ENCODE measurements at places on chromosomes 4 and X. TPM values are rescaled to one million over a fixed set of nuclear protein-coding genes. Genes with fewer than 3 reads are reported as not detected.

HELT gene
- total RNA-seq, result not detected

MAGEA1 gene
- not detected for total RNA-seq

GRCh38 chr4:1235381-1236102, 13.4 kb downstream of the CTBP1 start:
- DNase-seq, result no peak
- H3K27ac ChIP-seq, result no peak overlapping the region
- H3K4me3 ChIP-seq, result no peak overlapping the region
- H3K27me3 ChIP-seq, result no peaks in the 10 kb centered on the region

NEIL3 gene
- total RNA-seq, result 6.9 TPM

- no peaks in the 10 kb centered on the region for H3K36me3 ChIP-seq
- no peak overlapping the region for H3K4me3 ChIP-seq
- no peak overlapping the region for H3K27ac ChIP-seq
- no peak for DNase-seq
- no peaks in the 10 kb centered on the region for H3K4me1 ChIP-seq
Measured at GRCh38 chrX:132407691-132408090, 81.1 kb downstream of the MBNL3 start.

DNA sequence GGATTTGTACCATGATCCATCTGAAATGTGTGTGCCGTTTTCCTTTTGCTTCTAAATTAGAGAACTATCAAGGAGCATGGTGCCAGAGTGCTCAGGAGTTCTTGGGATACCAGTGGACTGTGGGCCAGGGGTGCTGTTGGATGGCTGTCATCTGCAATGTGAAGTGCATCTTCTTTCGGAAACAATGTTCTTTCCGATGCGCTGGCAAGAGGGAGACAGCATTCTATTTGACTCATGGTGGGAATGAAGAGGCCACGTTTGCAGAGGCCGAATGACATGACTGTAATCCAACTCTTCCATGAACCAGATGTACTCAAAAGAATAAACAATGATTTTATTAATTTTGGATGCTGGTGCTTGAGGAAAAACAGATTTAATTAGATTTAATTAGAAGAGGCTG, 45.5 kb downstream of the SORCS2 start:
- H3K27ac ChIP-seq, result no peak overlapping the region
- no peaks in the 10 kb centered on the region for H3K36me3 ChIP-seq
- no peaks in the 10 kb centered on the region for H3K4me1 ChIP-seq
- no peaks in the 10 kb centered on the region for H3K27me3 ChIP-seq

DNA sequence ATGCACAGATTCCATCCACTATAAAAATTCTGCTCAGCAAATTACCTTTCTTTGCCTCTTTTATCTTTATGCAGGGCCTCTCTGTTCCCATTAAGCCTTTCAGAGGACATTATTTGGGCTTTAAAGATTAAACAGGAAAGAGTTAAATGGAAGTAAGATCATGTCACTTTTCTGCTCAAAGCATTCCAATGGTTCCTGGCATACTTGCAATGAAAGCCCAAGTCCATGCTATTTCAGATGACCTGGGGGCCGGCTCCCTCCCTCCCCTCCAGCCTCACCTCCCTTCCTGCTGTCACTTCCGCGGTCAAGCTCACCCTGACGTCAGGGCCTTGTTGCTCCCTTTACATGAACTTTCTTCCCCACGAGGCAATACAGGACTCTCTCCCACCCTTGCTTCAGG, 125.5 kb downstream of the C4orf51 start:
- H3K27me3 ChIP-seq, result no peaks in the 10 kb centered on the region
- peak overlapping the region; percentile 84 for H3K27ac ChIP-seq
- H3K4me1 ChIP-seq, result peaks cover 42% of the 10 kb centered on the region

DNA sequence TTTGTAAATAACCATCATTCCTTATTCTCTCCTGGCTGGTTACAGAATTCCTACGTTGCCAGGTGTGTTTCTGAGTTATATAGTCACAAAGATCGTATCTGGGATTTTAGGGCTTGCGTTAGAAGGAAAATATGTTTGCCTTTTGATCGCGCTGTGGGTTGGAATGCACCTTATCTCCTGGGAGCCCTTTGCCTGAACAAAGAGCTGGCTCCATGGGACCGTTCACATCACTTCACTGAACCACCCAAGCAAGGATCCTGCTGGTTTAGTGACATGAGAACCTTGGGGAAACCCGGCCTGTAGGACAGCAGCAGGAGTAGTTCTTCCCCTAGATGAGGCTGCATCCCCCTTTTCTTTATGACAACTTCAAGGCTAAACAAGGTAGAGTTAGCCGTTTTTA, 51.6 kb downstream of the RS1 start:
- no peaks in the 10 kb centered on the region for H3K27me3 ChIP-seq
- H3K27ac ChIP-seq, result no peak overlapping the region
- H3K4me1 ChIP-seq, result peaks cover 4% of the 10 kb centered on the region
- no peak overlapping the region for H3K4me3 ChIP-seq
- no peaks in the 10 kb centered on the region for H3K36me3 ChIP-seq
- no peak for DNase-seq

DNA sequence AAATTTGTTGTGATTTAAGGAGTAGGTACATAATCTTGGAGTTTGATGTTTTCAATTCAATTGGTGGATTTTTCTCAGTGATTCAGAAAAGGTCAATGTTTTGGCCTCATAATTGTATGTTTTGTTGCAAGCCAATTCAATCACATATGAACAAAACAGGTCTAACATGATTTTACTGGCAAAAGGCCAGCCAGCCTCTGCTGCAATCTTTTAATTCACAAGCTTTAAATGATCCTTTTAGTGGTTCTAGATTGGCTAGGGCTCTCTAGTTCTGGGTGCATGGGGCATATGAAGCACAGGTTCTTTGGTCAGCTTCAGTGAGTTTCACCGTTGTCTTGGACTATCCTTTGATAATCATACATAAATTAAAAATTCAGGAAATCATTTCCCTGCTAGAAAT, 19.2 kb upstream of the SLC6A14 start:
- no peak overlapping the region for H3K27ac ChIP-seq
- DNase-seq, result no peak
- H3K4me3 ChIP-seq, result no peak overlapping the region
- H3K4me1 ChIP-seq, result no peaks in the 10 kb centered on the region

GRCh38 chr4:185470501-185471195, 885 bp downstream of the CCDC110 start:
- no peak overlapping the region for H3K27ac ChIP-seq
- H3K36me3 ChIP-seq, result no peaks in the 10 kb centered on the region
- DNase-seq, result peak; percentile 52
- peaks cover 8% of the 10 kb centered on the region for H3K4me1 ChIP-seq

GRCh38 chr4:109211671-109212070, 90.8 kb downstream of the COL25A1 start:
- no peaks in the 10 kb centered on the region for H3K36me3 ChIP-seq
- peaks cover 29% of the 10 kb centered on the region for H3K4me1 ChIP-seq
- H3K27me3 ChIP-seq, result no peaks in the 10 kb centered on the region
- peak; percentile 41 for DNase-seq
- no peak overlapping the region for H3K27ac ChIP-seq

MAP3K15 gene
- not detected for total RNA-seq

- H3K27me3 ChIP-seq, result no peaks in the 10 kb centered on the region
- H3K27ac ChIP-seq, result no peak overlapping the region
- H3K36me3 ChIP-seq, result no peaks in the 10 kb centered on the region
- H3K4me3 ChIP-seq, result no peak overlapping the region
- H3K4me1 ChIP-seq, result no peaks in the 10 kb centered on the region
Measured at GRCh38 chr4:153832720-153833287, 43.9 kb upstream of the SFRP2 start.

DNA sequence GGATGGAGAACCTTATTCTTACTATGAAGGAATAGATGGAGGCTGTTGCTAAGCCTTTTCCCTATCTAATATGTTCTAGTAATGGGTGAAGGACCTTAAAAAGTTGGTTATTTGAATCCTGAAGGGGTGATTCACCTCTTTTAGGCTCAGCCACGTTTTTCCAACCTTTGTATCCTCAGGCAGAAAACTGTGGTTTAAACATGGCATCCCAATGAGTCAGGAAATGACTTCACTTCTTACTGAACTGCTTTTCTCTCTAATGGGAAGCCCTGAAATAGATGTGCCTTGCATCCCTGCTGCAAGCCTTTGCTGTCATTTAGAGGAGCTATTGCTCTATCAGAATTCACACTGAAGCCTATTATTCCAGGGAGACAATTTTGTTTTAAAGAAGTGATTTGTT, 191.0 kb upstream of the ARX start:
- H3K4me3 ChIP-seq, result no peak overlapping the region
- no peak for DNase-seq
- no peaks in the 10 kb centered on the region for H3K27me3 ChIP-seq
- H3K36me3 ChIP-seq, result no peaks in the 10 kb centered on the region
- H3K27ac ChIP-seq, result no peak overlapping the region

FGF5 gene
- total RNA-seq, result 0.13 TPM

EXOSC9 gene
- 47.2 TPM for total RNA-seq

LINC00632 gene
- 12.7 TPM for total RNA-seq

NKRF gene
- 12.0 TPM for total RNA-seq

DNA sequence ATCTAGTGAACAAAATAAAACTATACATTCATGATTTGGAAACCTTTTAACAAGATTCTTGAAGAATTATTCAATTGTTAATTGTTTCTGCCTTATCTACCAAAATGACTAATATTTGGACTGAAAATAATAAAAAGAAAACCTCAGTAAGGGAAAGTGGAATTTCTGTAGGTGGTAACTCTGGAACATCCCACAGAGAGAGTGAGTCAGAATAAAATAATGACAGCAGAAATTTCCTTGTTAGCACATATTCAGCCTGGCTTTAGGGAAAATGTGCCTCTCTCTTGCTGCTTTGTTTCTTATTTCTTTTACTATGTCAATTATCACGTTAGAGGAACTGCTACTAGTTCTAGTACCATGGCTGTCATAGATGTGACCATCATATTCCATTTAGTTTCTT, 421.5 kb upstream of the GNPDA2 start:
- H3K4me3 ChIP-seq, result no peak overlapping the region
- H3K27ac ChIP-seq, result no peak overlapping the region
- no peaks in the 10 kb centered on the region for H3K27me3 ChIP-seq
- H3K4me1 ChIP-seq, result no peaks in the 10 kb centered on the region
- no peaks in the 10 kb centered on the region for H3K36me3 ChIP-seq

- no peaks in the 10 kb centered on the region for H3K36me3 ChIP-seq
- H3K4me1 ChIP-seq, result no peaks in the 10 kb centered on the region
- no peak overlapping the region for H3K4me3 ChIP-seq
- no peaks in the 10 kb centered on the region for H3K27me3 ChIP-seq
- H3K27ac ChIP-seq, result no peak overlapping the region
Measured at GRCh38 chr4:187992971-187993370, 2.6 kb upstream of the ZFP42 start.

- no peak overlapping the region for H3K4me3 ChIP-seq
- H3K4me1 ChIP-seq, result no peaks in the 10 kb centered on the region
- DNase-seq, result no peak
- H3K36me3 ChIP-seq, result no peaks in the 10 kb centered on the region
Measured at GRCh38 chrX:70338290-70338689, 48.4 kb downstream of the KIF4A start.

DNA sequence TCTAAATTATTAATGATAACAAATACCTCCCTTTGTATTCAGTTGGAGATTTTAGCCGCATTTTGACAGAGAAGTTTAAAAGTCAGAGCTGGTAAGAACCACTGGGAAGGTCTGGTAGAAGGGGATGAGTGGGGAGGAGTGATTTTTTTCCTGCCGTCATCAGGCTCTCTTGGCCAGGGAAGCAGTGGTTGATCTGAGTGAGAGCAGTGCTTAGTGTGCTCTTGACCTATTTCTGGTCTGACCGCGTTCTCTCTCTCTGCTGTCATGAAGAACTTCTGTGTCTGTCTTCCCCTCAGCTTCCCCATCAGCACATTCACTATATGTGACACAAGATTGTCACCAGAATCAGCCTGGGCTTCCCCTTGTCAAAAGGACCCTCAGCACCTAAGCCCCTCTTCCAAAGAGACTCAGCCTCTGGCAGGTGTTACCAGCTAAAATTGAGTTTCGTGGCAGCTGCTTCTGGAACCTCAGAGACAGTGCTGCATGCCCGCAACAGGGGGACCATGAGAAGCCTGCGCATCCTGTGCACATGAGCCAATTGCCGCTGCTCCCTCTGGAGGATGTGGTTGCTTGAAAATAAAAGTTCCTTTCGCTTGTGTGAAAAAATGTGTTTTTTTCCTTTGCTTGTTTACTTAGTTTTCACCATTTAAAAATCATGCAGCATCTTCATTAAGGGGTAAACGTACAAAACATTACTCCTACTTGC, 268.9 kb downstream of the C4orf33 start:
- H3K4me1 ChIP-seq, result peaks cover 12% of the 10 kb centered on the region
- DNase-seq, result no peak
- H3K27ac ChIP-seq, result no peak overlapping the region
- H3K4me3 ChIP-seq, result no peak overlapping the region
- no peaks in the 10 kb centered on the region for H3K27me3 ChIP-seq
- H3K36me3 ChIP-seq, result no peaks in the 10 kb centered on the region

TMEM154 gene
- 50.0 TPM for total RNA-seq

DNA sequence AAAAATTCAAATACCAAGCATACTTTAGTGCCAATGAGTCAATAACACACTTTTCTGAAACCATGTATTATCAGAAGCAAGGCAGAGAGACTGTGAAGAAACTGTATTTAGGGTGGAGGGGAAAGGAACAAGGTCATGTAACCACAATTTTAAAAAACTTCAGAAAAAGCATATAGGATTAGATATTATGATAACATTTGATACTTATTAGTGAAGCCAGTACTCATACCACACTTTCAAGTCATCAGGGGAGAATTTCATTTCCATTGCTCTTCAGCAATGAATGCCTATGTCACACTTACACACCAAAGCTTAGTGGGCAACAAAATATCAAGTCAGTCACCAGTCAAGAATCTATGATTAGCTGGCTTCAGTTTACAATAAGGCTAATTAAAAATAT, 602.2 kb downstream of the IL15 start:
- no peak overlapping the region for H3K27ac ChIP-seq
- no peaks in the 10 kb centered on the region for H3K36me3 ChIP-seq
- DNase-seq, result no peak
- no peaks in the 10 kb centered on the region for H3K27me3 ChIP-seq
- no peaks in the 10 kb centered on the region for H3K4me1 ChIP-seq
- H3K4me3 ChIP-seq, result no peak overlapping the region

- no peak overlapping the region for H3K27ac ChIP-seq
- DNase-seq, result peak; percentile 11
- H3K36me3 ChIP-seq, result no peaks in the 10 kb centered on the region
- H3K27me3 ChIP-seq, result no peaks in the 10 kb centered on the region
- H3K4me1 ChIP-seq, result no peaks in the 10 kb centered on the region
Measured at GRCh38 chr4:148573296-148573695, 131.1 kb upstream of the NR3C2 start.

PLAC1 gene
- 0.58 TPM for total RNA-seq

- peaks cover 8% of the 10 kb centered on the region for H3K4me1 ChIP-seq
- no peak for DNase-seq
- no peaks in the 10 kb centered on the region for H3K36me3 ChIP-seq
- H3K27me3 ChIP-seq, result no peaks in the 10 kb centered on the region
Measured at GRCh38 chr4:87901422-87901992, 68.7 kb downstream of the MEPE start.

SRPX2 gene
- 124 TPM for total RNA-seq

IL1RAPL2 gene
- total RNA-seq, result not detected

DNA sequence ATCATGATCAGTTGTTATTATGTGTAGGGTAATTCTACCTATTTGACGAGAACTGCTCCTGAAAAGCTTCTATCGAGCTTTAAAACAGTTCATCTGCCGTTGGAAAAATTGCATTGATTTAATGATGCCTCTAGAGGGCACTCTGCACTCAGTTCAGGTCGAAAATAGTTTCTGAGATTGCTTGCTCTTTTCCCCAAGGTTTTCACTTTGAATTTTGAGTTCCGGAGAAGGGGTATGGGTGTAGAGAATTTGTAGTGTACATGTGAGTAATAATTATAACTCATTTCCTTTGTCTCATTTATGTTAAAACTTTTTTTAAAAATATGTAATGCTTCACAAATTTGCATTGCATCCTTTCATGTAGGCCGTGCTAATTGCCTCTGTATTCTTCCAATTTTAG, 28.4 kb upstream of the TNIP3 start:
- no peaks in the 10 kb centered on the region for H3K4me1 ChIP-seq
- H3K4me3 ChIP-seq, result no peak overlapping the region
- no peak overlapping the region for H3K27ac ChIP-seq
- peak; percentile 31 for DNase-seq

PRRG3 gene
- total RNA-seq, result not detected
